Activated CD4-positive, alpha-beta T cell treated with anti-CD3 and anti-CD28 coated beads, Interleukin-2, Interleukin-6, amounts not matched to agents 100 ng/mL and 50 ng/mL, durations not matched to agents 16 hours and 8 hours (primary cell): ENCODE measurements at places on chromosomes 3 and 15.
A peak's percentile ranks its signal among the peaks of the same experiment; 100 is the strongest.

- DNase-seq = no peak
Observed at GRCh38 chr15:65069779-65070546, 2.2 kb upstream of the RASL12 start.

DNA sequence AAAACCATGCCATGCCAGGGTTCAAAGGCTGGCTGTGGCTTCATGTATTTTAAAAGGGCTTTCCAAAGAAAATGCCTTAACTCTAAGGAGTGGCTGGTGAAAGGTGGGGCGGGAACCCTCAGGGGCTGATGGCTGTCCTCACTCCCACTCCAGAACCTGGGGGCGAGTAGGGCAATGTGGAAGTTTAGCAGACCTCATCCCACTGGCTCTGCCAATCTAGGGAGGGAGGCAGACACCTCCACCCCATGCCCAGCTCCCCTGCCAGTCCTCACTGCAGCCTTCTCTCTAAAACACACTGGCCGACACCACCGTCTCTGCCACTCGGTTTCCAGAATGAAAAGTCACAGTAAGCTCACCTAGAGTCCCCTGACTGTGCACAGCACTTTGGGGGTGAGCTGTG is 99.5 kb downstream of the TMEM266 start:
- no peak for DNase-seq

GRCh38 chr15:73273181-73274002 is 95.4 kb downstream of the HCN4 start:
- peak; percentile 69 for DNase-seq

- DNase-seq = peak; percentile 5
Observed at GRCh38 chr15:80309769-80310384, 57.9 kb upstream of the CTXND1 start.

DNA sequence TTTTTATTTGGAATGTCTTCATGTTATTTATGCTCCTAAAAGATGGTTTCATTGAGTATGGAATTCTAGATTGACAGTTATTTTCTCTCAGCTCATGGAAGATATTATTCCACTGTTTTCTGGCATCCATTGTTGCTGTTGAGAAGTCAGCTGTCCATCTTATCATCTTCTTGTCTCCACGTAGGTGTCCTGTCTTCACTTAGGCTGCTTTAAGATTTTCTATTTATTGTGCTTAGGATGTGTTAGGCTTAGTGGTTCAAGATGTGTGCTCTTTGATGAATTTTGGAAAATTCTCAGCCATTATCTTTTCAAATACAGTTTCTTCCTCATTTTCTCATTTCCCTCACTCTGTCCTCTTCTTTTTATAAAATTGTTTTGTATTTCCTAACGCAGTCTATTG is 52.0 kb downstream of the SNRK start:
- no peak for DNase-seq

DNA sequence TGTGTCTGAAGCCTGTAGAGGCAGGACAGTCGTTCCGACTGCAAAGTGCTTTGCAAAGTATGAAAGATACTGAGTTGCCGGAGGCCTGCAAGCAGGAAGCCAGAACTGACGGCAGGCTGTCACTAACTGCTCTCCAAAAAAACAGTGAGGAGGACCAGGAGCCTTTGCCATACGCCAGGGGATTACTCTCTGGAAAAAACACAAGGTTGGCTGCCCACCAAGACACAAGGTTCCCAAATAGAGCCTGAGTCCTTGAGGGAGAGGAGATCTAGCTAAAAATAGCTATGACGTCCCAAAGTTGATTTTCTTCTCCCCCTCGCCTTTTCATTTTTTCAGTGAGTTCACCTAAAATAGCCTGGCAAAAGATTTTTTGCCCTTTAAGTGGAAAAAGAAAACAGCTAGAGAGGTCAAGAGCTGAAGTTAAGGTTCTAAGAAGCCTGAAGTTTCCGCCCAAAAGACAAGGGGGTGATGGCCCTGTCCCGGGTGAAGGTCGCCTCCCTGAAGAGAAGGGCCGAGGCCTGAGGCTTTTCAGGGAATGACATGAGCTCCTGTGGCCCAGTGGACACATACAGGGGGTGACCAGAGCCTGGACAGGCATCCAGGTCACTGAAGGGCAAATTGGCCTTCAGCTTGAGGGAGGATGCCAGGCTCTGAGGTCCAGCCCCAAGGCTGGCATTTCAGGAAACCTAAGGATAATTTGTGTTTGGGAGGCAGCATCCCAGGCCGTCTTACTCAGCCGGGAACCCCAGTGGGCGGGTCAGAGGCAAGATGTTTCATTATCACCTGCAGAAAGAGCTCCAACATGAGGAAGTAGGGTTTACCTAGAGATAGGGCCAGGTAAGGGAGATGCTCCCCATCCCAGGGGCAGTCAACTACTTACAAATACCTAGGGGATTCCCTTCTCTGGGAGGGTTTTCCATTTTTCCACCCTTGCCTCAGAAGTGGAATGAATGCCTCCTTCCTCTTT is 44.9 kb upstream of the DGKG start:
- DNase-seq = no peak
